Hematopoietic multipotent progenitor cell treated with erythropoietin and hydrocortisone succinate and interleukin-3 and kit ligand, for 6 days (in vitro differentiated cells): ENCODE measurements at places on chromosomes 4 and X.

DNA sequence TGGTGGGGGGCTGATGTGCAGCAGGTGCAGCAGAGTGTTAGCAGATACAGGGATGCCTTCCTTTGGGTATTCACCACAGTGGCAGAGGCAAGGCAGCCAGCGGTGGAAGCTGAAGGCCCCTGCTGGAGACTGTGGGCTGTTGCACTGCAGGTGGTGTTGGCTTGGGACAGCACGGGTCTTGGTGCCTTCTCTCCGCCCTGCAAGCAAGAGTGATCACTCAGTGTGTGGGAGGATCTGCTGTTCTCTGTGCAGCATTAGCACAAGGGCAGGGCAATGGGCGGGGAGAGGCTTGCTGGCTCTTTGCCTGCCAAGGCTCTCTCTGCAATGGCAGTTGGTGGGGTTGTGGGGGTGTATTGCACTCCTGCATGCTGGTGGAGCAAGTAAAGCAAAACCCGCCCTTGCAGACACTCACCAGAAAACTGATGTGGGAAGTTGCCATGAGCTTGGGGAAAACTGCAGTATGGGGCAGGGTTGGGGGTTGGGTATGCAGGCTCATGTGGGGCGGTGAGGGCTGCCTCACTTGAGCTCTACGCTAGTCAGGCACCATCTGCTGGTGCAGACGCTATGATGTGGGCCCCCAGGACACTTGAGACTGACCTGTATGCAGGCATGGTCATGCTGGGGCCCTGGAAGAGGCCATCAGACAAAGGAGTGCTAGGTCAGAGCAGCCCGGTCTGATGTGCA lies 820.8 kb upstream of the GRIA3 start:
- no peak for DNase-seq

GRCh38 chr4:68062501-68062900 lies 67.2 kb downstream of the TMPRSS11F start:
- DNase-seq: no peak

DNA sequence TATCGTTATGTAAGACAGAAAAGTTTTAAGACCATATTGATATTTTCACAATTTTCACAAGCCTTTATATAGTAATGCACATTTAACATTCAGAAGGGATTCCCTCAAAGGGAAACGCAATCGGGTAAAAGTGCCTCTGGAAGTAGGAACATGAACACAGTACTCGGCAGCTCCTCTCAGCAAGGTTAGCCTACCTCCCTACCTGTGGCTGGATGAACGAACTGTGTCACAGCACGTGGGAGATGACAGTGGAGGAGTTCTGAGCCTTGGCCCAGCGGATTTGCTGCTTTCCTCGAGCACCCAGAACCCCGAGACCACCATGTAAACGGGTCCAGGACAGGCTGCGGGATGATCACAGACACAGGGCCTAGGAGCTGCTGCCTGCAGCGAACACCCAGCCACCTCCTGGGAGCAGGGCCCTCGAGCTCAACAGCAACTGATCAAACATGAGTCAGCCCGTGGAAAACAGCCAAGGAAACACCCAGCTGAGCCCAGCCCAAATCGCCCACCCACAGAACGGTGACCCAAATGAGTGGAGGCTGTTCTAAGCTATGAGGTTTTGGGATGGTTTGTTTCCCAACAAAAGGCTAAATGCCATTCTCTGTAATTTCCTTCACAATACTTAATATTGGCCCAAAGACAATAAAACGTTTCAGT lies 30.4 kb downstream of the FAT1 start:
- no peak for DNase-seq

GRCh38 chrX:2282490-2283090 lies 218.2 kb downstream of the DHRSX start:
- DNase-seq: no peak

- no peak for DNase-seq
Measured at GRCh38 chrX:71489540-71489939, 43.4 kb upstream of the OGT start.
